ENCODE measurements at places on chromosomes 1 and 21.

GRCh38 chr1:162904579-162904978 lies 43.6 kb upstream of the CCDC190 start:
- no peak for DNase-seq

DNA sequence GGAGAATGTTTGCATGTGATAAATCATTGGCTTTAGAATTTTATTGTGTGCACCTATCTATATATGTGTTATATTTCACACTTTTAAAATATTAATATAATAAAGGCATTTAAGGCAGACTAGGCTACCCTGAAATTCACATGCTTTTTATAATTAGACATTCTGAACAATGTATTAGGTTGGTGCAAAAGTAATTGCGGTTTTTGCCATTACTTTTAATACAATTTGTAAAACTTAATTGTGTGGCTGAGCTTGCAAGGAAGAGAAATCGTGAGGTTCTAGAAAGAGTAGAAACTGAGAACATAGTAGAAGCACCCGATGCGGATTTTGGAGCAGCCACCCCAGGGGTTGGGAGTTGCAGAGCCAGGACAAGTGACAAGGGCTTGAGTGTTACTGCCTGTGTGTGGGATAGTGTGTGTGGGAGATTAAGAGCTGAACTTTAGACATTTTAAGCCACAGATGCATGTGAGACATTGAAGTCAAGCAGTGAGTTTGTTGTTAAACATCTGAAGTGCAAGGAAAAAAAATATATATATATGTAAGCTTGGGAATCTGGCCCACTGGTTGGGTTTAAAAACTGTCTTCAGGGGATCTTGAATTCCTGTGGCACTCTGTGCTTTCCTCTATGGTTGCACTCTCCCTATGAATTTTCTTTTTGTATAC lies 244.5 kb downstream of the TM2D1 start:
- DNase-seq, result no peak

GRCh38 chr1:203038891-203039608 lies 12.8 kb downstream of the PPFIA4 start:
- DNase-seq, result peak; percentile 67

GRCh38 chr1:109559995-109560394 lies 11.6 kb downstream of the GNAI3 start:
- DNase-seq, result no peak

DNA sequence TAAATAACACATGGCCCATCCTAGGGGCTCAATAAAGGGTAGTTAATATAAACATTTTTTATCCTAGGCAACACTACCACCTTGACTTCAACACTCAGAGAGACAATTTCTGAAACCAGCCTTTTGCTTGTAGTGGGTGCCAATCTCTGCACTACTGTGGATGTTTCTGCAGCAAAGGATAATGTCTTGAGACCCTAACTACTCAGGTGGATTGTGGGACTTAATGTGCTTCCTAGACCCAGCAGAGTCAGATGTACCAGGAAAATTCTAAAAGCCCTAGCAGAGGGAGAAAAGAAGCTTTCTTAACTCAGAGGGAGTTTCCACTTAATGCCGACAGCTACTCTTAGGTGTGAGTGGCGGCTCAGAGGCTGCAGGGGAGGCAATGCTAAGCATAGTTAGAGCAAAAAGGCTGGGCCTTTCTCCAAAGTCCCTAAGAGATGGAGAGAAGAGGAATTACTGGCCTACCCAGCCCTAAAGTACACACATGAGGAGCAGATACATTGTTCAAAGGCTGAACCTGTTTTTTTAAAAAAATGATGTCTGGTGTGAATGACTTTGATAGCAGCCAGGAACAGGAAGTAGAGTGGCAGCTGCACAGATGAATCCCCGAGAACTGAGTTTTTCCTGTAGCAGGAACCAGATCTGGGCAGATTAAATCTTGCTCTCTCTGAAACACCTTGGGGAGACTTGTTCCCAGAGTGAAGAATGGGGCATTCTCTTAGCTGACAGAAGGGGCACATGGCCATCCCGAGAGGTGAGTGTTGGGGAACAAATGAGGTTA lies 33.5 kb upstream of the ABCD3 start:
- DNase-seq, result no peak

- no peak for DNase-seq
Measured at GRCh38 chr1:13517193-13517812, 3.5 kb upstream of the LRRC38 start.

GRCh38 chr1:166166329-166166697 lies 488 bp downstream of the FAM78B start:
- DNase-seq, result no peak

DNA sequence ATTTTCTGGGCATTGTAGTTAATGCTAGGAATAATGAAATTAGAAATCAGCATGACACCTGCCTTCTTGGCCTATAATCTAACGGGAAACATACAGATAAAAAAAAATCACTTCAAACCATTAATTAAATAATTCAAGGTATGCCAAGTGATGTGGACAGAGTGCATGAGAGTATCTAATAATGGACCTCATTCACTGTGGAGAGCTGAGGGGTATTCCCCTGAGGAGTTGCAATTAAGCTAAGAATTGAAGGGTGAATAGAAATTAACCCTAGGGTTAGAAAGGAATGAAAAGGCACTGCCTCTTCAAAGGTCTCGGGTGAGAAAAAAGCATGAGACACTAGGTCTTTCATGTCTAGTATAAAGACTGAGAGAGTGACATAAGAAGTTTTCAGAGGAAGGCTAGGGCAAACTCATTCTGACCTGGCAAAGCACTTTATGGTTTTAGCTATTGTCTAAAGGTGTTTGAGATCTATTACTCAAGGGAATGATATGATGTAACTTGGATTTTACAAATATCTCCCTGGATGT lies 466.1 kb downstream of the KCNT2 start:
- no peak for DNase-seq

GRCh38 chr1:31203215-31203614 lies 36.5 kb downstream of the NKAIN1 start:
- DNase-seq, result no peak

DNA sequence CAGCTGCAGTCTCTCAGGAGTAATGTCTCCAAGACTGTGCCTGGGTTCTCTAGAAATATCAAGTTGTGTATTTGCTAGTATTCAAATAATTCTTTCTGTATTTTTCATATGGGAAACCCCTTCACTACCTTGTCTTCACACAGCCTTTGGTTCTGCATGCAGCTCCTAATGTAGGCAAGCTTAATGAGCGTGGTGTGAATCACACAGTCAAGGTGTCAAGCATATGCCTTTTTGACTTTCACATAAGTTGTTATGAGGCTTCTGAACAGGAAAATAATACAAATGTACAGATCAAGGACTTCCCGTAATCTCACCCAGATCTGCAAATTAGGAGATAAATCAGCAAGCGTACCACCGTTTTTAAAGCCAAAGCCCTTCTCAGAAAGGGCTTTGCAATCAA lies at the start of gene FCRL3:
Gene FCRL3, minus strand, starts transcription at position 38 of the 400 bp plus-strand sequence. CDS start 280 bp downstream, outside the sequence.
- no peak for DNase-seq

GRCh38 chr21:46269466-46269865 lies 15.9 kb downstream of the MCM3AP start:
- DNase-seq, result no peak

DNA sequence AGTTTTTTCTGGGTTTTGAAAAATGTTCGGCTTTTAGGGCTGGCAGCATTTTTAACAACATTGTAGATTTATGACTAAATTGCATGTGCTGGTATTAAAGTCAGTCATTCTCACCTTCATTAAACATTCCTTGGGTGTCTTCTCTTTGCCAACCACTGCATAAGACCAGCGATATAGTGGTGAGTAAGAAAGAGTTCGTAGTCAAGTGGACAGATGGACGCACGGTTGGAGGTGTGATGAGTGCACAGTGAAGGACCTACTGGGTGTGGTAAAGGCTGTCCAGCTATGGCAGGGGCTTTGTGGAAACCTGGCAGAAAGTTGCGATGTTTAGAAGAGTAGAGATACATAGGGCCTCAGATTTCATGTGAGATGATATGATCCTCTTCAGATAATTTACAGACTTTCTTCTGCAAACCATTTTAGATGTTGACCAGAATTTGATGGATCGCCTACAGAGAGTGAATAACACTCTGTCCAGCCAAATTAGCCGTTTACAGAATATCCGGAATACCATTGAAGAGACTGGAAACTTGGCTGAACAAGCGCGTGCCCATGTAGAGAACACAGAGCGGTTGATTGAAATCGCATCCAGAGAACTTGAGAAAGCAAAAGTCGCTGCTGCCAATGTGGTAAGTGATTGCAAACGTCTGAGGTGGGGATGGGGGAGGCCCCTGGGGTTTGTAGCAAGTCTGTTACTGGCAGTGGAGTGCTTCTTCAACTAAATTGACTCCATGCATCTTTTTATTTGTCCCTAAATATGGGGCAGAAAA lies 56.0 kb upstream of the LAMC2 start:
- DNase-seq, result no peak

DNA sequence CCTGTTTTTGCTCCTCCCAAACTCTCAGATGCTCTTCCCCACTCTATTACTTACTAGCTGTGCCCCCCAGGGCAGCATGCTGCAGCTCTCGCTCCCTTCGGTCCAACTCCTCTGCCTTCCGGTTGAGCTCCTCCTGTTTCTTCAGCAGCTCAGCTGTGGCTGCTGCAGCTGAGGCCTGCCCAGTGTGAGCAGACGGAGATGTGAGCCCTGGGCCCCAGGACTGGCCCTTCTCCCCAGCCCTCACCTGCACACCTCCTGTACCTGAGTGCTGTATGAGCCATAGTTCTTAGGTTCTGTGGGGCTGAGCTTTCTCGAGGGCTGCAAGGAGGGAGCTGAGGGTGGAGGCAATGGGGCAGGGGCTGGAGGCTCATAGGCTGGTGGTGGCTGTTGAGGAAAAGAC lies 1.9 kb downstream of the SCAMP3 start:
- DNase-seq, result no peak

GRCh38 chr21:32834916-32835235 lies 63.3 kb upstream of the PAXBP1 start:
- DNase-seq, result no peak

All from activated CD4-positive, alpha-beta memory T cell treated with anti-CD3 and anti-CD28 coated beads, Interleukin-2, amount 10 ng/mL, durations not matched to agents 7 days and 5 days (primary cell).